Activated CD4-positive, alpha-beta T cell treated with anti-CD3 and anti-CD28 coated beads for 36 hours (primary cell): ENCODE measurements at places on chromosomes 13 and 19.
A peak's percentile ranks its signal among the peaks of the same experiment; 100 is the strongest.

GRCh38 chr13:42997381-42997780, 5.3 kb upstream of the EPSTI1 start:
- no peak for DNase-seq

GRCh38 chr19:3970808-3971598, at the start of gene DAPK3:
TSS of gene DAPK3 (minus strand) at chr19:3971099. CDS start at chr19:3969735, 1,364 bp downstream.
- DNase-seq, result peak; percentile 97

- no peak for DNase-seq
Measured at GRCh38 chr19:52992109-52993004, 21.4 kb upstream of the ERVV-1 start.

- peak; percentile 43 for DNase-seq
Measured at GRCh38 chr19:6532244-6532999, 1.6 kb downstream of the TNFSF9 start.

GRCh38 chr19:41095703-41096102, 7.5 kb downstream of the CYP2A13 start:
- peak; percentile 13 for DNase-seq

DNA sequence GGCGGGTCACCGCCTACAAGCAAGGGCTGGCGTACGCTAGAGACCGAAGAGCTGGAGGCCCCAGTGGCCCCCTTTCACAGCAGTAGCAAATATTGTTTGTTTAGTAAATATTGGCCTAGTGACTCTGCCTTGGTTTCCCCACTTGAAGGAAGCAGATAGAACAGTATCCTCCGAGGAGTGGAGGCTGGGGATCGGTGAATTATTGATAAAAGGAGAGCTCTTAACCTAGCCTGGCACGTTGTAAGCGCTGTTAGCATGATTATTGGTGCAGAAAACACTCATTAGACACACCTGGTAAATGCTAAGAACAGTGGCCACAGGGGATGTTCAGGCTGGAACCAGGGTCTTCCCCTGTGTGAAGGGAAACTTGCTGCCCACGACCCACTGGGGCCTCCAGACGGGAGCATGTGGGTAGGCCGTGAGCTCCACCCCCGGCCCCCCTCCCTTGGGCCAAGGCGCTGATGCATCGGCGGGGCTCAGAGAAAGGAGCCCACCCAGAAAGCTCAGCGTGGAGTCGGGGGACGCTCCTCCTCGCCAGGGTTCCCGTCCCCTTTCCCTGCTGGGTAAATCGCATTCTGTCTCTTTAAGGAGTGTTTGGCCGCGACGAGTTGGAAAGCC, 2.3 kb downstream of the IER2 start:
- DNase-seq, result no peak

DNA sequence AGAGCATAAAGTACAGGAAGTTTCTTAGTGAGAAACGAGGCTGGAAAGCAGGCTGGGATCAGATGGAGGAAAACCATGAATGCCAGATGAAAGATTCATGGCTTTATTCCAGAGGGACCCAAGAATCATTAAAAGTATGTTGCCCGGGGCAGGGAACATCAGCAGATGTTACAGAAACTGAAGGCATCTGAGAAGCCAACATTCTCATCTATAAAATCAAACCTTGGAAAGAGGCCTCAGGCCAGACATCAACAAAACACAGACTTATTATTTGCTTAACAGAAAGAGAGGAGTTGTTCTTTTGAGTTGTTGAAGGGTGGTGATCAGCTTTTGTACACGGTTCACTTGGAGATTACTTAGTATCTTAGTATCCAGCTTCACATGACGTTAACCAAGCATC, 543.6 kb downstream of the RFC3 start:
- no peak for DNase-seq

GRCh38 chr13:100921139-100921538, 246.5 kb upstream of the TMTC4 start:
- no peak for DNase-seq

DNA sequence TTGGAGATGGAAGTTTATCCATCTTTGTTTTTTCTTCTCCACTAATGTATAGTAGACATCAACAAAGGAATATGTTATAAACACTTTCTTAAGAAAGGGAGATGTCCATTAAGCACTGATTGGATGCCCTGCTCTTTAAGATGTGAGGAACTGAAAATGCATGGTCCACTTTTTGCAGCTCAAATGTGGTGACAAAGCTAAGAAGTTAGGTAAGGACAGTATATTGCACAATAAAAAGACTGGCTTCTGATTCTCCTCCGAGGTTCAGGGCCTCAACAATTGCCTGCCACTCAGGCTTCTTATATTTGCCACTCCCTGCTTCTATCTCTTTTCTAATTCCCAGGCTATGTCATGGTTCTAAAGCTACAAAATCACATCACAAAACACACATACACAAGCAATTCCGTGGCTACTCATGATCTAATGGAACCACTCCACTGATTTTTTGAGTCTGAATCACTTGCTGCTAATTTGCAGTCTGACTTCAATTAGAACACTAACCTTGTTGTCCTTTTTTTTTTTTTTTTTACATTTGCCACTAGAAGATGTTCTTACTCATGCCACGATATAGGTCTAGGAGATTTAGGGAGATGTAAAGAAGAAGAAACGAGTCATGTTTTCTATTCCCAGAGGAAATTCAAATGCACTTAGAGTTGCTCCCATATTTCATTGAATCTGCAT, 29.6 kb upstream of the TNFSF11 start:
- DNase-seq, result no peak

GRCh38 chr19:7159105-7159933, 89.8 kb downstream of the ZNF557 start:
- DNase-seq, result no peak
